ENCODE measurements at places on chromosomes 4 and X. TPM values are rescaled to one million over a fixed set of nuclear protein-coding genes. Genes with fewer than 3 reads are reported as not detected.

SMIM10 gene
- total RNA-seq: 7.1 TPM

SCLT1 gene
- total RNA-seq: 14.1 TPM

GRCh38 chr4:45294464-45294863 lies 568.1 kb upstream of the GNPDA2 start:
- no peak for DNase-seq

GIMD1 gene
- not detected for total RNA-seq

DNA sequence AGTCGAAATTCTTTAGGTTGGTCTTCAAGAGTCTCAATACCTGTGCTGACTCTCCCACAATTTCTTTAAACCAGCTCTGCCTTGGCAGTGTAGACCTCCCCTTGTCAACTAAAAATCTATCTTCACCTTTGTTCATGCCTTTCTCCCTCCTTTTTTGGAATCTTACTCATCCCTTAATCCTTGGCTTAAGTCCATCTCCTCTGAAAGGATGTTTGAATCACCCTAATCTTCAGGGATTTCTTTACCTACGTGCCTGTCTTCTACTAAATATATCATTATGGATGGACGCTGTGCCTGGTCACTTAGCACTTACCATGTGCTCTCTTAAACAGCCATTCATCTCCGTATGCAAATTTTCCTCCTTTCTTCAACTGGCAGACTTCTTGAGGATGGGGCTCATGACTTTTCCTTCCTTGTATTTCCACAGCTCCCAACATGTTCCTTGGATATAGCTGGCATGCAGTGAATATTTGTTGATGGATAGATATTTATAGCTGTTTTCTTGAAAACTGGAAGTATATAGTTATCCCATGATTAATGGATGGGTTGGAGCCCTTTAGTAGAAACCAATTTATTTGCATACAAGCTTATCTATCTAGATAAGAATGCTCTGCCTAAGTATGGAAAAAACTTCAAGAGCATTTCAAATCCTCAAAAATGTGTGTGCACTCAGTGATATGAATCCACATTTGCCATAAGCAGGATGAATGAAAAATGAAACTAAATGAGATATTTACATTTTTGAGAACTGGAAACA lies 166.6 kb downstream of the SPRY1 start:
- no peak for DNase-seq

DNA sequence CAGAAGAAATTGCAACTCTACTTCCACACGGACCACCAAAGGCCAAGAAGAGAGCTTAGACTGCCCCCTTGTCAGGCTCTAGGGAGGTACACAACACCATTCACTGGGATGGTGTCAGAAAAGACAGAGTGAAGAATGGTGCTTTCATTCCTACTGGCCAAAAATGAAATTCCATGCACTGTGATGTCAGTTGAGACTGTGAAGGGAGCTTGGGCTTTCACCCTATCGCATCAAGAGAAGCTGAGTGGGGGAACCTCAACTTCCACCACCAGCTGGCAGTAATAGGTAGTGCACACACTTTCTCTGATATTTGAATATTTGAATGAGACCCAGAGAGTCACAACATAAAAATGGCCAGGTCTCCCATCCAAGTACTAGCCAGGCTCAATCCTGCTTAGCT lies 65.9 kb downstream of the ZNF711 start:
- no peak for DNase-seq

RHOXF1 gene
- not detected for total RNA-seq

- no peak for DNase-seq
Observed at GRCh38 chr4:14726877-14727361, 275.4 kb upstream of the CPEB2 start.

DNA sequence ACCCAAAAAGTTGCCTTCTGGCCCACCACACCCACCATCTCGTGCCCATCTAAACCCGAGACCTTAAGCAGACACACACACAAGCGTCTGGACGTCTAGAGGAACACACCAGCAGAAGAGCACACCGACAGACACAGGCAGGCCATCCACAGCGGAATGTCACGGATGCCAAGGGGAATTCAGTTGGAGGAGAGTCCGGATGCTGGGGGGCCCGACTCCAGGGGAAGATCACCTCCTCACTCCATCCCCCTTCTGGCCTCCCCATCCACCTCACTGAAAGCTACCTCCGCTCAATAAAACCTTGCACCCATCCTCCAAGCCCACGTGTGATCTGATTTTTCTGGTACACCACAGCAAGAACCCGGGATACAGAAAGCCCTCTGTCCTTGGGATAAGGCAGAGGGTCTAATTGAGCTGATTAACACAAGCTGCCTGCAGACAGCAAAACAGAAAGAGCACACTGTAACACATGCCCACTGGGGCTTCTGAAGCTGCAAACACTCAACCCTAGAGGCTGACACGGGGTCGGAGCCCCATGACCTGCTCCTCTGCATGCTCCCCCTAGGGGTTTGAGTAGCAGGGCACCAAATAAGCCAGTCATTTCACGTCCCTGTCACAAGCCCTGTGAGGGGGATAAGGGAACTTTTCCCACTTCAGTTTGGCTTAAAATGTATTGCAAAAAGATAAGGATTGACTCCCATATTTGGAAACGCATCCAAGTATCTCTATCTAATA lies 339.6 kb upstream of the PCDH10 start:
- no peak for DNase-seq

- DNase-seq: peak; percentile 59
Observed at GRCh38 chr4:185237175-185237574, 27.8 kb downstream of the SNX25 start.

DNA sequence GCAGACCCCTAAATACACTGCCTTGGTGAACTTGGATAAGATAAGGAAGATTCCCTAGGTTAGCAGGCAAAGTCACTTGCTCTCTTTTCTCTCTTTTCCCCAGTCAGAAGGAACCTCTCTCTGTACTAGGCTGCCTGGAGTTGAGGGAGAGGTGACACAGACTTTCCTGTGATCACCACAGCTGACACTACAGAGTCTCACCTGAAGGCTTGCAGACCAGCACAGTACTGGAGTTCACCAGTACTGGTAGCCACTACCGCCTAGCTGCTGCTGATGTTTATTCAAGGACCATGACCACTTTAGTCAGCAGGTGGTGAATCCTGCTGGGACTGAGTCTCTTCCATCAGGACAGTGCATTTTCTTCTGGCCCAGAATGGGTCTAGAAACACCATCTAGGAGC lies 63.3 kb downstream of the PTPN13 start:
- no peak for DNase-seq
